A549 (cell line): ENCODE measurements at places on chromosomes 1 and 21. TPM values are rescaled to one million over a fixed set of nuclear protein-coding genes. Genes with fewer than 3 reads are reported as not detected.

The C1orf94 gene
- not detected in 3 replicates for polyA plus RNA-seq

The IGFN1 gene
- 2.7 to 4.7 TPM (median 4.6 TPM) in 3 replicates for polyA plus RNA-seq

The OR2T29 gene
- not detected in 3 replicates for polyA plus RNA-seq

GRCh38 chr1:151416231-151416630, 16.9 kb downstream of the PSMB4 start:
- DNase-seq = no peak

DNA sequence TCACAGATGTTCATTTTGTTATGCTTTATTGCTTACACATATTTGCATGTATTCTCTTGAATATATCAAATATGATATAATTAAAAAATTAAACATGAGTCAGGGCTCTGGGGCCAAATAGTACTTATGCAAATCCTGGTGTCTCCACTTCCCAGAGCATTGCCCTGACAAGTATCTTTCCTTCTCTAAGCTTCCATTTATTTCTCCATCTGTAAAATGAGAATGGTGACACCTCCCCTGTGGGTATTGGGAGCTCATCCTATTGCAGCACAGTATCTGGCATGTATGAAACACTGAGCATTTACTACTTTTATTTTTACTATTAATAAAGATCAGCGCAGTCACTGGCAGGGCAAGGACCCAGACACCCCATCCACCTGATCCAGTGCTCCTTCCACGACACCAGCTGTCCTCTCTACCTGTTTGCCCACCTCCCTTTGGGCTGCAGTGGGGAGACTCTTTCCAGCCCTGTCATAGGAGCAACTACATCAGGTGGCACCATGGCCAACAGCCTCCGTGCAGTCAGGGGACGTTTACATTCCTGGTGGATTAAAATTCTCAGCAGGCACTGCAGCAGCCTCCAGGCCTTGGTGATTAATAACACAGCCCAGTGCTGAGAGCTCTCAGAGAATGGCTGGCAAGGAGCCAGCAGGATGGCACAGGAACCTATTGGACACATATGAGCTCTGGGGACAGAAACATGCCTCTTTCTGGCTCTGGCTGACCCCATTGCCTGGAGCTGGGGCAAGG, 113.0 kb downstream of the DMRTB1 start:
- DNase-seq = peak; percentile 30

DNA sequence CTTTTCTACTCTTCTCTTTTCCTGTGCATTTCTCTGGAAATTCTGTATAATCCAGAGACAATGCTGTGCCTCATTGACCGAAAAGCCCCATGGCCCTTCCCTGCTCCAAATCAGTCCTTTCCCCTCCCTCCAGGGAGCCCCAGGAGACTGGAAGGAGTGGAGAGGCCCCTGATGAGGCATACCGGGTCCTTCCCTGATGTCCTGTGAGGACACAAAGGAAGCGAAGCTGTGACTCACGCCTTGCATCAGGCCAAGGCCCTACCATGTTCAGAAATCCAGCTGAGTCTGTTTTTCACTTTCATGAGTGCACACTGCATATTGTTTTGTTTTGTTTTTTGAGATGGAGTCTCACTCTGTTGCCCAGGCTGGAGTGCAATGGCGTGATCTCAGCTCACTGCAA, 38.7 kb upstream of the BECN2 start:
- no peak for DNase-seq

- DNase-seq = no peak
Observed at GRCh38 chr1:103529746-103530145, 4.2 kb downstream of the RNPC3 start.

DNA sequence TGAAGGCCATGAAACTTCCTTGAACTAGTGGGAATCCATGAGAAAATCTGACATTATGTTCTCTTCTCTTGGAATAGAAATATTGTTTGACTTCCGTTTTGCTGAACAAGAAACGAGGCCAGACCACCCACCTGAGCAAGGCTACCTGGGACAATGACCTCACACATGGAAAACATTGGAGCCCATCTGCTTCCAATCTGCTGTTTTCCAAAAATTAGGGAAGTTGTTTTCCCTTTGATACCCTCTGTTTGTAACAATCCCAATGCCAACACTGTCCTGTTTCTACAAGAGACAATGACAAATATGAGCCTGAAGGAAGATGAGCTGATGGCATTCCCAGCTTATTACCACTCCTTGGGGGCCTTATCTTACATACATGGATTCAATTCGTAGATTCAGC, 29.4 kb downstream of the OR2C3 start:
- no peak for DNase-seq

- no peak for DNase-seq
Observed at GRCh38 chr1:210252621-210253051, 20.0 kb downstream of the SERTAD4 start.

DNA sequence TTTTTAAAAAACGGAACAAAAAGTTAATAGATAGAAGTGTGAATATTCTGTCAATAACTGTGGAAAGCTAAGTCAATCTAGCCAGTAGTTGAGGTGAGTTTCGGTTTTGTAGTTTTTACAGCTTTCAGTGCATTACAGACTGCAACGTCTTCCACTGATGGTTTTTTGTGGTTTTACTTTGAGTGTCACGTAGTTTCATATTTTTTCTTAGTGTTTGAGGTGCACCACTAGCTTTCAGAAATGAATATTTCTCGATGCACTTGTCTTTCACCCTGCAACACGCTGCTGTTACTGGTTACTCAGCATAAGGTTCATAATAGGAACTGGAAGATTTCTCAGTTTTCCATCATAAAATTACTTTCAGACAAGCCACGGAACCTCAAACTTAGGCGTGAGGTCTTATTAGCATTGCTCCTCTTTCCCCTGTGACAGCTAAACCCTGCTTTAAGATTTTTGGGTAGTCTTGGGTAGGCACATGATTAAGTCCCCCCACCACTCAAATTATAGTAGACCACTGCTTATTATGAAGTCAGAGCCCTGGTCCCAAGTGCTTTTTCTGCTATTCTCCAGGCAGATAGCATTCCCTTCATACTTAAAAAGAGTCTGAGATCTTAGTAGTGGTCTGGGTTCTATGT, 1412.7 kb downstream of the KCNT2 start:
- DNase-seq = no peak
